Foreskin keratinocyte (primary cell): ENCODE measurements at places on chromosomes 7 and 10.
A peak's percentile ranks its signal among the peaks of the same experiment; 100 is the strongest.

GRCh38 chr7:111370002-111370401 is 192.3 kb downstream of the IMMP2L start:
- peak; percentile 38 for DNase-seq

- DNase-seq = peak; percentile 73
Observed at GRCh38 chr10:95513941-95514392, 47.2 kb downstream of the SORBS1 start.

DNA sequence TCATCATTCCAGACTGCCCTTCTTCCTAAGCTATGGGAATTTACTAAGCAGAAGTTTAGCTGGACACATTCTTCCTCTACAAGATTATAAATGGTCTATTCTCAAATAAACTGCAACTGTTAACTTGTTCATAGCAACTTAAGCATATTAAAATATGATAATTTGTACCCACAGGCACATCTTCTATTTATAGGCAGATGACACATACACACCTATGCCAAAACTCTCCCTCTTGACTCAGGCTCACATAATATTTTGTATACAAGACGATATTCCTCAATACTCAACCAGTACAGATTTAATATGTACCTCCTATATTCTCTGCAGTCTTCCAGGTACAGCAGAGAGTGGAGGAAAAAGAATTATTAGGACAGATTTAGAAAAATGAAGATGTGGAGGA is 232.7 kb upstream of the KIAA1217 start:
- no peak for DNase-seq

DNA sequence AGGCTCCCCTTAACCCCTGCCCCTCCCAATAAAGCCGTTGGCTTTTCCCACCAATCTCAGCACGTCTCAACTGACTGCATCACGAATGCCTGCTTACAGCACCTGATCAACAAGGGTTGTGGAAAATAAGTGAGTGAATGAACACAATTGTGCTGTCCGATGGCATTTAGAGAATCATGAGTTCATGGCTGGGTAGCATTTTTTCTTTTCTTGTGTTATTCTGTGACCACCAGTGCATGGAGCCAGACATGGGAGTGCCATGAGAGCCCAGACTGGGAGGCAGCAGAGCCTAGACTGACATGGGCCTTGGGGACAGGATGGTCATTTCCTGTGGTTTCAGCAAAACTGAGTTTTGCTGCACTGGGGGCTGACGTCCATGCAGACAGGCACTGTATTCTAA is 254.1 kb upstream of the IGFBP3 start:
- DNase-seq = no peak

GRCh38 chr7:90621747-90622140 is 25.6 kb downstream of the CDK14 start:
- DNase-seq = no peak

DNA sequence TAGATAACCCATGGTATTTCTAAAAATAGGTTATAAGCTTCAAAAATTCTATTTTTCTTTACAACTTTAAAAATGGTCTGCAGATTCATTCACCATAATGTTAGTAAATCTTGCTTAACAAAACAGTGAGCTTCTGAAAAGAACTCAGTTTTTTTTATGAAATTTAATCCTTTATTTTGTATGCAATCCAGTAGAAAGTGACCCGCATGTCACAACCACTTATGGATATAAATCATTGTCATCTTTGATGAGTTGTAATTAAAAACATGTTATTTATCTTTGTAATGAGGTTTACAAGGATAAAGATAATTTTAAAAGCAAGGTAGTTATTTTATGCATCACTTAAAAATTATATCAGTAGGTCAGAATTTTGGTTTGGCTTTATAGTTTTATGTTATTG is 173.5 kb upstream of the SEMA3A start:
- no peak for DNase-seq

DNA sequence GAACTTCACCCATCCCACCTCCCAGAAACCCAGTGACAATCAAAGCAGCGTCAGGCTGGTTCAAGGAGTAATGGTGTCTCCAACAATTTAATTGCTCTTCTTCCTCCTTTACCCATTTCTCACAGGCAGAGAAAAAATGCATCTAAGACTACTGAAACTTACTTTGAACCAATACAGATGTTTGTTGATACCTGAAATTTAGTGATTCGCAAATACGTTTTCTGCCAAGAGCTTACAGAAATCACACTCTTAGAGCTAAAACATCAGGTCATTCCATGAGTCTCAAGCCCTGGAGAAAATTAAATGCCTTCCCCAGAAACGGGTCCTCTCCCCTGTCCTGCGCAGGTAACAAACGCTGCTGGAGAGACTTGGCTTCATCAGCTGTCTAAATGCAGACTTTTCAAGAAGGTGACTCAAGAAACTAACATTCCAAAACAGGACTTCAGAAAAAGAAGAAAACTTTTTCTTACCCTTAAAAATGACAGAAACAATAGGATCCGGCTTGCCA is 443 bp downstream of the MYOF start:
- DNase-seq = no peak

DNA sequence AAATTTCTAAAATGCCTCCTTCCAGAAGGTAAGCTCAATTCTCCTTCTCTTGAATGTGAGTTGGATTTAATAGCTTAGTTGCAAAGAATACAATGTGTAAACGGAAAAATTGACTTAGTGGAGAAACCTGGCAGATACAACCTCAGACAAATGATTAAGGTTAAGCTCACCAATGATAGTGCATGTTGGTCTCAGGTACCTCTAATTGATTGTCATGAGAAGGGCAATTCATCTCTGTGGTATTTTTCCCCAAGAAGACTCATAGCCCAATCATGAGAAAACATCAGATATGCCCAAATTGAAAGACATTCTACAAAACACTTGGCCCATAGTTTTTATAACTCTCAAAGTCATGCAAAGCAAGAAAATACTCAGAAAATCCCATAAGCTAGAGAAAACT is 36.2 kb upstream of the TMEM106B start:
- peak; percentile 8 for DNase-seq

DNA sequence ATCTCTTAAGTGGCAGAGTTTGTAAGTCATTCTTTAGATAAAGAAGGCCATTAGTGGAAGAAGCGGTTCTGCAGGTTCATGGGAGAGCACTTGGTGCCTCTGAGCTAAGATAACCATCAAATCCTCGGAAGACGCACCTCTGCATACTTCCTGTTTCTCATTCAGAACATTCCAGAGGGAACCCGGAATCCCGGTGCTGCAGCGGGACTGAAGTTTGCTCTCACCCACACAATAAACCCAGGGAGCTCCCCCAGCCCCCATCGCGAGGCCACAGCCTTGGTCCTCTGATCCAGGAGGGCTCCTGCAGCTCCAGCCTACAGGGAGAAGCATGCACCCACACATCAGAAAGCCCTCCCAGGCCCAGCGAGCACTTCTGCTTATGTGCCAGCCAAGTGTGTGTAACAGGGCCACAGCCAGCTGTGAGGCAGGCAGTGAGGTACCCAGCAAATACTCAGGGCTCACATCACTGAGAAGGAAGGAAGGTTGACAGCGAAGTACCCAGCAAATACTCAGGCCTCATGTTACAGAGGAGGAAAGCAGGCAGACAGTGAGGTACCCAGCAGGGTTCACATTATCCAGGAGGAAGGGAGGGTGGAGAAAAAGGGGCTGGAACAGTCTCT is 142.4 kb downstream of the DIP2C start:
- DNase-seq = peak; percentile 83

DNA sequence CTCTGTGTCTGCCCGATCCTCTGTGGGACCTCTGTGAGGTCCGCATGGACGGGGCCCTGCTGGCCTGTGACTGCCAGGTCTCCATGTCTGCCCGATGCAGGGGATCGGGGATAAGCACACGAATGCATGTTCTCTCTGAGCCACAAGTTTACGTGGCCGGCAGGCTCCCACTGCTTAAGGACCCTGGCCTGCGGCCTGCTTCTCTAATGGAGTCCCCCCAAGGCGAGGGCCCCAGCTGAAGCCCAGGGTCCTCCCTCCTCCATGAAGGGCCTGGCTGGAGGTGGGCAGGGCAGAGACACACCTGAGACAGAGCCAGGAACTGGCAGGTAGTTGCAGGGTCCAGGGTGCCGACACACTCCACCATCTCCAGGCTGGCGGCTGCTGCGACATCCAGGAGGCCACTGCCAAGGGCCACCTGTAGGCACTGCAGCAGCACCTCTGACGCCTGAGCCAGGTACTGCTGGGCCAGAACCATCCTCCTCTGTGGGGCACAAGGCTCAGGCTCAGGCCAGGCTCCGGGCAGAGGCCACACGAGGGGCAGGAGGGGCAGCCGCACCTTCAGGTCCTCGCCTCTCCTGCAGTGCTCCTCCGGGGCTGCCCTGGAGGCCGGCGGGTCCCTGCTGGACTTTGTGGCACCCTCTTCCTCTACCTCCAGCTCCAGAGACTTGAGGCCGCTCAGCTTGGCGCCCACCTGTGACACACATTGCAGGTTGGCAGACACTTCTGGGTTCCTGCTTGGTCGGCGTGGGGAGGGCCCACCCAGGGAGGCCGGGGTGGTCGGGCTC is 60.9 kb upstream of the NKX6-2 start:
- no peak for DNase-seq

- DNase-seq = no peak
Observed at GRCh38 chr7:53111031-53111430, 75.6 kb downstream of the POM121L12 start.

DNA sequence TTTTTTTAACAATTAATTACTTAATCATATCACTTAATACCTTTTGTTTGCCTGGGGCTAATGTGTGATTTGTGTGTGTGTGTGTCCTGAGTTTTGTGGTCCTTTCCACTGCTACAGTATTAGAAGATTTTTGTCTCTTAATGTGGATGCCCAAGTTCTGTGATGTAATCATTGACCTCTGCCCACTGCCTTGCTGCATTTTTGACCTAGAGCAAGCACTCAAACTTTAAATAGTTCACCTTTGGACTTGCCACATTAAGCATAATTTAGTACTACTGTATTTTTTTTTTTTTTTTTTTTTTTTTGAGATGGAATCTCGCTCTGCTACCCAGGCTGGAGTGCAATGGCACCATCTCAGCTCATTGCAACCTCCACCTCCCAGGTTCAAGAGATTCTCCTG is 52.7 kb downstream of the VCL start:
- DNase-seq = no peak

DNA sequence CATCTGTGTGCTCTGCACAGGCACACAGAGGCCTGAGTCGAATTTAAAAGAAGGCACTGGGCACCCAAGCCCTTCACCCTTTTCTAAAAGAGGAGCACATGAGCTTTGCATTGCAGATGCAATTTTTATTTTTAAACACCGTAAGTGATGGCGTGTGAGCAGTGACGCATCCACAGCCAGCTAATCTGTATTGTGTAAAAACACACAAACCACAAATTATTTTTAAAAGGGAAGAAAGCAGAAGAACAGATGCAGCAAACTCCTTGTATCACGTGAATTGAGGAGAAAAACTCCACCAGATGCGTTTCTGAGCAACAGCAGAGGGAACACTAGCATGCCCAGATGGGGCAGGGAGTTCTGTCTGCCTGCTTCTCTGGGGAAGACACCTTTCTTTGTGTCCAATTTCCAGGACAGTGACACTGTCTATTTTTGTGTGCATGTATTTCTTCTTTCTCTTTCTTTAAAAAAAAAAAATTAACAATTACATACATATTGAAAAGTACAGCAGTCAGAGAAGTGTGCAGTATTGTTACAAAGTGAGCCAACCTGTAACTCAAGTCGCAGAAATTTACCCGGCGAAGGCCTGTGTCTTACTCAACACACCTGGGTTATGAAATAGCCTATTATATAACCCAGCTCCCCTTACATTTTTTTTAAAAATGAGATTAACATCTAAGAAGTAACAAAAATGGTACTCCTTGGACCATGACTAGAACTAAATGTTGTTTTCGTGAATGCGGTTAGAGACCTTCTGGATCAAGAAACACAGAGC is 39.2 kb downstream of the EEPD1 start:
- DNase-seq = no peak
